ENCODE measurements at places on chromosomes 2 and 18.

DNA sequence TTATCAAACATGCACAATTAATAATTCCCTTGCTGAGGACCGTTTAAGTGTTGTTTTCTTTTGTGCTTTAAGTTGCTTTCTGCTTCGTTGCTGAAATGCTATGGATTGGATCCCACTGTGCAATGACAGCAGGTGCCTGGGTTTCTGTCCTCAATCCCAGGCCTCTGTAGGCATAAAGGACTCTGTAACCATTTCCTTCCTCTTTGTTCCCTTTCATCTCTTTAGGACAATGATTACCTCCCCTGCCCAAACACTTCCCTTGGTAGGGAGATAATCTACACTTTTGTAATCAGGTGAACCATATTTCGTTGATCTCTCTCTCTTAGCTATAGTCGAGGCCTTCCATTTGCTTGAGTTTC lies 58.6 kb upstream of the LYPD6B start:
- no peak for DNase-seq

GRCh38 chr2:237471438-237472186 lies 15.4 kb upstream of the MLPH start:
- DNase-seq = peak; percentile 64

- DNase-seq = no peak
Measured at GRCh38 chr2:4533806-4534205, 830.4 kb downstream of the DCDC2C start.

DNA sequence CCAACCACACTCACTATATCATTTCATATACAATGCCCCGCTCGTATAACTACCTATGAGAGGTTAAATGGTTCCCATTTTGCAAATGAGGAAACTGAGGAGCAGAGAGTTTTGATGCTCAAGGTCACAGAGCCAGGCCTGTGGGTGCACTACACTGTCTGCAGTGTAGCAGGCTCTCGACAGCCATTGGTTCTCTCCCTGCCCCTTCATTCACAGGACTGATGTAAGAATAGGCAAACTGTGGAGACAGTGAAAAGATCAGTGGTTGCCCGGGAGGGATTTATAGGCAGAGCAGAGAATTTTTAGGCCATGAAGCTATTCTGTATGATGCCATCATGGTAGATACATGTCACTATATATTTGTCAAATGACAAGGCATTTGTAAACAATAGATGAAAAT lies 39.0 kb upstream of the LBH start:
- DNase-seq = no peak

DNA sequence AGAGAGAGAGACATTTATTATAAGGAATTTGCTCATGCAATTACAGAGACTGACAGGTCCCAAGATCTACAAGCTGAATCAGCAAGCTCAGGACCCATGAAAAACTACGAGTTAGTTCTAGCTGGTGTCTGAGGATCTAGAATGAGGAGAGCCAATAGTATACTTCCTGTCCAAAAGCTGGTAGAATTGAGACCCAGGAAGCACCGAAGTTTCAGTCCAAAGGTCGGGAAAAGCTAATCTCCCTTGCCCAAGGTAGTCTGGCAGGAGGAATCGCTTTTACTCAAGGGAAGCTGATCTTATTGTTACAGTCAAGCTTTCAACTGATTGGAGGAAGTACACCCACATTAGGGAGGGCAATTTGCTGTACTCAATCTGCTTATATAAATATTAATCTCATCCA lies 389.6 kb downstream of the ADCYAP1 start:
- DNase-seq = no peak

- DNase-seq = no peak
Measured at GRCh38 chr18:12658426-12659138, 675 bp upstream of the SPIRE1 start.

GRCh38 chr2:39781697-39782096 lies 2.6 kb upstream of the THUMPD2 start:
- DNase-seq = no peak

DNA sequence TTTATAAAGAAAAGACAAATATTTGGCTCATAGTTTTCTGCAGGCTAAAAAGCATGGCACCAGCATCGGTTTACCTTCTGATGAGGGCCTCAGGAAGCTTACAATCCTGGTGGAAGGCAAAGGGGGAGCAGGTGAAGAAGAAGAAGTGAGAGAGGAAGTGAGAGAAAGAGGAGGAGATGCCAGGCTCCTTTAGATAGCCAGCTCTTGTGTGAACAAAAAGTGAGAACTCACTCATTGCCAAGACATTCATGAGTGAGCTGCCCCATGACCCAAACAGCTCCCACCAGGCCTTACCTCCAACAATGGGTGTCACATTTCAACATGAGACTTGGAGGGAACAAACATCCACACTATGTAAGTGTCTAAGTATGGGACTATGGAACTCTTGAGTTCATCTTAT lies 14.3 kb downstream of the CCDC150 start:
- DNase-seq = no peak

- no peak for DNase-seq
Measured at GRCh38 chr2:141055531-141055930, 1075.3 kb downstream of the LRP1B start.

DNA sequence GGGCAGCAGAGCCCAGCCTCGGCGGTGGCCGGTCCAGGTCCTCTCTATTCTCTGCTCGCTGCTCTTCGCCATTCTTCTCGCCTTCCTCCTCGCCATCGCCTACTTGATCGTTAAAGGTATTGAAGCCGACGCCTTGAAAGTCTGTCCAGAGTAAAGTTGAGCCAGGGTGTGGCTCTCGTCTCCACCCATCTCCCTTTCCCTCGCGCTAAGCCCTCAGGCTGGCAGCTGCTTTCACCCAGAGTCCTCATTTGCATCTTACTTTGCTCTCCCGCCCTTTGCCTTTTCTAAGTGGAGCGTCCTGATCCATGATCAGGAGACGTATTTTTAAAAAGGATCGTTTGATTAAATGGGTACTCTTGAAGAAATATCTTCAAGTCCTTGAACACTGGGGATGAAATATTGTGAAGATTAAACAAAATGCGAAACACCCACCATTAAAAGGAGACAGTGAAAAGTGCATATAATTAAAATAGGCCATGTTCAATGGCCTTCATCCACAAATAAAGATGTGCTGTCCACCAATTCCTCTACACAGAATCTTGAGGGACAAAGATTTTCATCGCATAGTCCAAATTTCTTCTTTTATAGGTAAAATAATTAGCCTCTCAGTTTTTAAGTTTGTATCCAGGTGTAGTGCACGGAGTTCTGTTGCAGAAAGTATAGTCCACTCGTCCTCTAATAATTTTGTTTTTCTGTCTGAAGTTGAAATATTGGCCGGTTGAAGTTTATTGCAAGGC lies 657 bp downstream of the ARL6IP6 start:
- DNase-seq = peak; percentile 28

GRCh38 chr2:189437926-189438325 lies 3.3 kb upstream of the WDR75 start:
- DNase-seq = no peak

DNA sequence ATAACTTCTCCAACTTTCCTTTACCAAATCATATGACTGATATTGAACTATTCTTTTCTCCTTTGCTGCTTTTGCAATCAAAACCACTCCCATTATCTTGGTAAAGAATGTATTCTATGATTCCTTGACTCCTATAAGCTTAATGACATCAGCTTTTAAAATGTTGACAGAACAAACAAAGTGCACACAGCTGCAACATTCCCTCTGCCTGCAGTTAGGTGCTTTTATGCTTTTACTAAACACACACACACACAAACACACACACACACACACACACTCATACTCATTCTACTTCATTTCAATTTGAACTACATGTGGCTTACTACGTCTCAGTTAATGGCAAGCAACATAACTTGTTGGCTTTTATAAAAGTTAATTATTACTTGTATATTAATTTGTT lies 946.6 kb downstream of the DPP10 start:
- DNase-seq = no peak

DNA sequence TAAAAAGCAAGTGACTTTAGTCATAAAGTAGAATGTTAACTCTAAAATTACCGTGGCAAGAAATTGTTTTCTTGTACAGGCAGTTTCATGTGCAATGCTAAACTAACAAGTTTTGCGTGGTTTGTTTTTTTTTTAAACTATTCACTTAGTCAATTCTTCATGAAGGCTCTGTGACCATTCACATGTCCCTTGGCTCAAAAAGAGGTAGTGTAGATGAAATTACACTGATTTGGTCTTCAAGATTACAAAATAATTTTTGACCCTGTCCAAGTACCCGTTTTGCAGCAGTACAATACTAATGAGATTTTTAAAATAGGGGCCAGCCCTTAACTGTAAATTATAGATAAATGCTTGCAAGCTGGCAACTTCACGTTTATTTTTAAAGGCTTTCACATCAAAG lies 1.3 kb downstream of the TMEM131 start:
- DNase-seq = no peak

- no peak for DNase-seq
Measured at GRCh38 chr2:110780461-110780860, 48.1 kb downstream of the ACOXL start.

DNA sequence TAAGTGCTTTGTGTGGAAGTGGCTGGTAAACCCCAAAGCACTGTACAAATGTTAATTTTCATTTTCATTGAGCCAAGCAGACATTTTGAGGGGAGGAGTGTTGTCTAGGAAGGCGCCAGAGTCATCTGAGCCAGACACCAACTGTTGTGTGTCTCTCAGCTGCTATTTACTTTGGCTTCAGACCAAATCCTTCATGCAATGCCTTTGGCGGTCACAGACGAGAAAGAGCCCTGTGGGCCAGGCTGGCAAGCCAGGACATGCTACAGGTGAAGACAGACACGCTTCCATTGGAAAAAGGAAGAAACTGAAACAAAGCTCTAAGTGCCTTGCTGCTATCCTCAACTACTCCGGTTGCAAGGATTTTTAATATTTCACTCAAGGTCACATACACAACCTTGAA lies 115.4 kb upstream of the CDC42EP3 start:
- no peak for DNase-seq

DNA sequence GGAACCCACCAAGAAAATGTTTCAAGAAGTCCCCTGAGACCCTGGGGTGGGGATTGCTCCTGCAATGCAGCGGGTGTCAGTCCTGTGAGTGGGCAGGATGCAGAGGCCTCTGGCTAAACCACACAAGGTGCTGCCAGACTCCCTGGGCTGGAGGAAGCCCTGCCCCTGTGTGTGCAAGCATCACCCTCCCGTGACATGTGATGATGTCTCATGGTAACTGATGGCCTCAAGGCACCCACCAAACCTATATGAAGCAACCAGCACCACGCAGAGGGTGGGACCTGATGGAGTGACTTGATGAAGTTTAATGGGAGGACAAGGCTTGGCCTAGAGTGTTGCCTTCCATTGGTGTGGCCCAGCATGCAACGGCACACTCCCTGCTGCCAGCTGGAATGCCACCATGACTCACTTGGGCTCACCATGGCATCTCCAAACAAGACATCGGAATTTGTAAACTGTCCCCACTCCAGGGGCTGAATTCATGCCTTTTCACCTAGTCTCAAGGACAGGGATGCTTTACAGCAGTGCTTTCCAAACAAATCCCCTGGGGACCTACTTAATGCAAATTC lies 8.7 kb upstream of the SLC14A1 start:
- DNase-seq = no peak

DNA sequence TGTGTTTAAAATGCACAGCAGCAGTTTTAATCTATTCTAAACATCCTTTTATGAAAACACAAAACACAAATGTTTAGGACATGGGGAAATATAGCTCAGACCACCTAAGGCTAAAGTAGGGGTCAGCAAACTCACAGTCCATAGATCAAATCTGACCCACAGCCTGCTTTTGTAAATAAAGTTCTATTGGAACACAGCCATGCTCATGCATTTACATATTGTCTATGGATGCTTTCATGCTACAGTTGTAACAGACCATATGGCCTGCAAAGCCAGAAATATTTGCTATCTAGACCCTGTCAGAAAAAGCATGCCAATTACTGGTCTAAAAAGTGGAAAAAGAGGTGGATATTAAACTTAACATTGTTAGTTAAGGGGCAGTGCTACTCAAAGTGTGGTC lies 1105.4 kb upstream of the KLHL29 start:
- no peak for DNase-seq
